Activated CD8-positive, alpha-beta memory T cell treated with anti-CD3 and anti-CD28 coated beads, Interleukin-2, amount 10 ng/mL, durations not matched to agents 7 days and 5 days (primary cell): ENCODE measurements at places on chromosomes 4 and X. TPM values are rescaled to one million over a fixed set of nuclear protein-coding genes. Genes with fewer than 3 reads are reported as not detected.
A peak's percentile ranks its signal among the peaks of the same experiment; 100 is the strongest.

Gene CDKL2
- 0.16 TPM for total RNA-seq

Gene EVC2
- total RNA-seq: 1.3 TPM

DNA sequence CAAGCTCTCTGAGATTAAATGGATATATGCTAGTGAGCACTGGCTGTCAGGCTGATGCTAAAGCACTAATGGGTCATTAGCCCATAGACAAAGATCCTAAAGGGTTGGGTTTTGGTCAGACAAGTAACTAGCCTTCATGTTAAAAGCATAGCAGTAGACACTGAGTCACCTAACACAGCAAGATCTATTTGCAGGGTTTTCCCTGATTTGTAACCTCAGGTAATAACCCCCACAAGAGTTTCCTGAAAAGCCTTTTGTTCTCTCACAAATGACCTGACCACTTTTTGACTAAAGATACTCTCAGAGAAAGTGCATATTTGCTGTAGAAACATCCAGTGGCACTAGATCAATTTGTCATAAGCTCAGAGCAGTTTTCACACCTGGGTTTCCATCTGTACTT, 251.1 kb upstream of the TEX13A start:
- no peaks in the 10 kb centered on the region for H3K27me3 ChIP-seq
- H3K4me3 ChIP-seq: no peak overlapping the region
- H3K36me3 ChIP-seq: no peaks in the 10 kb centered on the region
- no peak overlapping the region for H3K27ac ChIP-seq
- DNase-seq: no peak

GRCh38 chrX:23012162-23012561, 12.4 kb downstream of the DDX53 start:
- H3K27ac ChIP-seq: no peak overlapping the region
- no peaks in the 10 kb centered on the region for H3K4me1 ChIP-seq
- H3K27me3 ChIP-seq: no peaks in the 10 kb centered on the region
- no peak for DNase-seq
- no peaks in the 10 kb centered on the region for H3K36me3 ChIP-seq

Gene KCNIP4
- not detected for total RNA-seq

Gene ADGRG2
- total RNA-seq: not detected

DNA sequence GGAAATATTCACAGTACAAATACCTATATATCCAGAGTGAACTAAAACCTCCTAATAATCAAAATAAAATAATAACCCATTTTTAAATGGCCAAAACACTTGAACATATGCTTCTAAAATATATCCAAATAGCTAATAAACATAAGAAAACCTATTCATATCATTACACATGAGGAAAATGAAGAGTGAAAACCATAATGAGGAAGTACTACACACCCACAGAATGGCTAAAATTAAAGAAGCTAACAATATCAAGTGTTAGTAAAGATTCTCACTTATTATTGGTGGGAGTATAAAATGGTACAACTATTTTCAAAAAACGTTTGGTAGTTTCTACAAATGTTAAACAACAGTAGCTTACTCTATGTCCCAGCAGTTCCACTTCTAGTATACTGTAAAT, 92.1 kb downstream of the KLHL13 start:
- H3K27ac ChIP-seq: no peak overlapping the region
- H3K4me3 ChIP-seq: no peak overlapping the region
- H3K27me3 ChIP-seq: no peaks in the 10 kb centered on the region
- H3K4me1 ChIP-seq: no peaks in the 10 kb centered on the region

DNA sequence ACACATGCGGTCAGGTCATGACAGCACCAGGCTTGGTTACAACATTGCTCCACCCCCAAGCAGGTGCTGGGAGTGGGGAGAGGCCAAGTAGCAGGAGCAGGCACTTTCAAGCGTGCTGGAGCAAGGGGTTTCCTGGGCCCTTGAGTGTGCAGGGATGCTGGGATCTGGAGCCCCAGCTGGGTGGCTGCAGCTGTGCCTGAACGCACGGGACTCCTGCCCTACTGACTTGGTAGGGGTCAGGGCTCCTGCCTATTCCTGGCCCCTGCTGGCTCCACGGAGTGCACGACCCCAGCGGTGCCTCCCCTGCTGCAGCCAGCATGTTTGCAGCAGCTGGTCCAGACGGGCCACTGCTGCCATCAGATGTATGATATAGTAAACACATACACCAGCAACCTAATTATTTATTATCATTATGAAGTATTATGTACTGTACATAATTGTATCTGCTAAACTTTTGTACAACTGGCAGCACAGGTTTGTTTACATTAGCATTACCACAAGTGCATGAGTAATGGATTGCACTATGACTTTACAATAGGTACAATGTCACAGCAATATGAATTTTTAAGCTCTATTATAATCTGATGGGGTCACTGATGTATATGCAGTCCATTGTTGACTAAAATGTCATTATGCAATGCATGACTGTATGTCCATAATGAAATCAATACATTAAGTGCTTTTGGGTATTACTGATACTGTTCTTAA, 620.6 kb downstream of the RAPGEF2 start:
- no peaks in the 10 kb centered on the region for H3K27me3 ChIP-seq
- H3K4me1 ChIP-seq: no peaks in the 10 kb centered on the region
- no peak overlapping the region for H3K27ac ChIP-seq
- DNase-seq: no peak
- no peaks in the 10 kb centered on the region for H3K36me3 ChIP-seq

- H3K4me1 ChIP-seq: no peaks in the 10 kb centered on the region
- no peaks in the 10 kb centered on the region for H3K36me3 ChIP-seq
- no peak overlapping the region for H3K4me3 ChIP-seq
Measured at GRCh38 chr4:1569461-1570151, 114.5 kb downstream of the FAM53A start.

GRCh38 chr4:6909970-6910339, 329 bp downstream of the TBC1D14 start:
- DNase-seq: peak; percentile 54
- no peaks in the 10 kb centered on the region for H3K27me3 ChIP-seq
- peaks cover 5% of the 10 kb centered on the region for H3K36me3 ChIP-seq
- peak overlapping the region; percentile 84 for H3K27ac ChIP-seq
